ENCODE measurements at places on chromosomes 11 and 22.

- peak; percentile 83 for DNase-seq
Measured at GRCh38 chr22:44729391-44730021, 22.9 kb upstream of the ARHGAP8 start.

DNA sequence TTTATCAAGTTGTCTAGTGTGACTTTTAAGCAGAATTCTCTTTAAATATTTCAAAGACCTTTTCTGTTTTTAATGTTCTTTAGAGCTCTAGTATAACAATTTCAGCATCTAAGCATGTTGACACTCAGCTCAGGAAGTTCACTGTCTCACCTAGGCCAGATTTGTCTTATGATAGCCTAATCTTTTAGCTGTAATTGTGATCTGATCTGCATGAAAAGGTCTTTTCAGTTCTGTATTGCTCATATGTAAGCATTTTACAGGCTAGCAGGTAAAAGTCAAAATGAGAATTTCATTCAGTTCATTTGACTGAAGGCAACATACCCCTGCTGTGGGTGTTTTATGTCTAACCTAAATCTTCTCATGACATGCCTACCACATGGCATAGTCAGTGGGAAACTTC is 46.7 kb upstream of the SLC37A2 start:
- DNase-seq: no peak

DNA sequence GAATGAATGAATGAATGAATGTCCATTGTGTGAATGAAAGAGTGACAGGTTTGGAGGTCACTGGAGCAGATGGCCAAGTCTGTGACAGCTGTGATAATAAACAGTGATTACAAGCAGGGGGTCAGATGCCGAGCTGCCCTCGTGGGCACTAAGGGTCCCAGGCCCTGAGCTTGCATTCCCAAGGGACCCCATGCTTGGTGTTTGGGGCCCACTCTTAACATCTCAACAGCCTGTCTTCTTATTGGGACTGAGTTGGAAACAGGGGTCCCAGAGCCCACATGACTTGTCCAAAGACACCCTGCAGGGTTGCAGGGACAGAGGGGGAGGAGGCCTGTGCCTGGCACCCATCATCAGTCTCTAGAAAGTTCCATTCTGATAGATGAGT is 12.0 kb upstream of the ANO1 start:
- no peak for DNase-seq

DNA sequence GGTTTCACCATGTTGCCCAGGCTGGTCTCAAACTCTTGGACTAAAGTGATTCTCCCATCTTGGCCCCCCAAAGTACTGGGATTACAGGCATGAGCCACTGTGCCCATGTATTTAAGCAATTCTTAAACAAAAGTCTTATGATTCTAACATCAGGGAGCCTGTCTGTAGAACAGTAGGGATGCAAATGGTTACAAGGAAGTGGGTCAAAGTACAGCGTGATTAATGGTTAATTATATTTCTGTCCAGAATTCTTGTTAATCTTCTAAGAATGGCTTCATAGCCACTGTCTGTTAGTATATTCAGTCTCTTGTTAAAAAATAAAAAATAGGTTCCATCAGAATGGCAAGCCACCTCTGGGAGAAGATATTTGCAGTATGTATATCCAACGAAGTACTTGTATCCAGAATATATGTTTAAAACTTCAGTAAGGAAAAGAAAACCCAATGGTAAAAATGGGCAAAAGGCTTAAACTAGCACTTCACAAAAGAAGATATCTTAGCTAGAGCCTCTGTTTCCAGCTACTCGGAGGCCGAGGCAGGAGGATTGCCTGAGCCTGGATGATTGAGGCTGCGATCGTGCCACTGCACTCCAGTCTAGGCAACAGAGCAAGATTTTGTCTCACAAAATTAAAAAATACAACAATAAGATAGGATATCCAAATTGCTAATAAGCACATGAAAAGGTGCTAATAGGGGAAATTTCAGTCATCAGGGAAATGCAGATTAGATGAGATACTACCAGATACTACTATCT is 22.9 kb downstream of the ATG13 start:
- no peak for DNase-seq

- DNase-seq: no peak
Measured at GRCh38 chr22:20634560-20635226, 127.3 kb downstream of the MED15 start.

DNA sequence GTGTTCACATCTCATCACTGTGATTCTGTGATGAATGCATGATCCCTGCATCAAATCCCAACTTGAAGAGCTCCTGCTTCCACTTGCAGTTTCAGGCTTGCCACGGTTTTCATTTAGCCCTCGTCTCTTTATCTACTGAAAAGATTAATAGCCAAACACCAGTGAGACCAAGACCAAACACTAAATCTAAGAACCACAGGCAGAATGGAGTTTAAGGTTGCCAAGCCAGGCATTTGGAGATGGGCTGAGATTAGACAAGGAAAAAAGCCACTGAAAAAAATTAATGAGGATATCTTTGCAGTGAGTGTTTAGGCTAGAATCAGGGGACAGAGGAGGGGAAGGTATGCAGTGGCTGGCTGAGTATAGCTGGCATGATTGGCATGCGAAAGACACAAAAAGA is 227.2 kb upstream of the BLID start:
- no peak for DNase-seq

- no peak for DNase-seq
Measured at GRCh38 chr22:25829808-25830777, 88.1 kb downstream of the MYO18B start.

- peak; percentile 14 for DNase-seq
Measured at GRCh38 chr11:113876074-113876797, 864 bp upstream of the USP28 start.

- DNase-seq: peak; percentile 99
Measured at GRCh38 chr11:106021967-106022794, at the start of gene MSANTD4. TSS of gene MSANTD4 (minus strand) at chr11:106022240. CDS start at chr11:106010917, 11,323 bp downstream.

GRCh38 chr11:113289431-113290187 is 24.8 kb upstream of the TTC12 start:
- peak; percentile 31 for DNase-seq

- no peak for DNase-seq
Measured at GRCh38 chr22:44714703-44715350, 12.8 kb downstream of the PRR5 start.

GRCh38 chr22:39518996-39519680 is 1.2 kb upstream of the ATF4 start:
- DNase-seq: no peak

- DNase-seq: no peak
Measured at GRCh38 chr22:31647523-31648320, 14.3 kb downstream of the PISD start.

DNA sequence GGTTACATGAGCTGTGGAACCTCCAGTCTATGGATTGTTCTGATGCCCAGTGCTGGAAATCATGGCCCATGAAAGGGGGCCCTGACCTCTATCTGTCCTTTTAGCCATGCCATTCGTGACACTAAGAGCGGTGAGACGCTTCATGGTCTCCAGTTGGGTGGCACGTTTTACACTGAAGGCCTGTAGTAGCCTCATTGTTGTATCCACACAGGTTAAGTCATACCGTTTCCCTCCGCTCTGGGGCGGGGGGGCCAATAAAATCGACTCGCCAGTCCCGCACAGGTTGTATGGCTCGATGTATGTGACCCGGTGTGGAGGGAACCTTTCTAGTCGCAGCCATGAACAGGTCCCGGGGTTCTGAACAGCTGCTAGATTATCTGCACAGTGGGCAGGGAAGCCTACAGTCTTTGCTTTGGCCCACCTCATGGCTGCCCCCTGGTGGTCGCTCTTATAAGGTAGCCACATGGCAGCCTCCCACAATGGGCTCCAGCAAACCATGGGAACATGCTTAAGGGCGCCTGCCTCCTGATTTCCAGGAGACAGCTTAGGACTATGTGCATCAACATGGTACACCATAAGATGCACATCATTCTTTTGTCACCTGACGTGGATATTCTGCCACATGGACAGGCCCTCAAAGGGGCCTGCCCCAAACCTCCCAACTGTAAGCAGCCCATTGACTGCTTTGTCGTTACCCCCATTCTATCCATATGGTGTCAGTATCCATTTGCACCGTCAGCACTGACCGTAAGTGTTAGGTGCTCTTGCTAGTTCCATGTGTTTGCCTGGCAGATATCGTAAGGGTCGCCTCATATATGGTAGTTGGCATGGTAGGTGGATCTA is 19.7 kb upstream of the APOL3 start:
- DNase-seq: peak; percentile 75

DNA sequence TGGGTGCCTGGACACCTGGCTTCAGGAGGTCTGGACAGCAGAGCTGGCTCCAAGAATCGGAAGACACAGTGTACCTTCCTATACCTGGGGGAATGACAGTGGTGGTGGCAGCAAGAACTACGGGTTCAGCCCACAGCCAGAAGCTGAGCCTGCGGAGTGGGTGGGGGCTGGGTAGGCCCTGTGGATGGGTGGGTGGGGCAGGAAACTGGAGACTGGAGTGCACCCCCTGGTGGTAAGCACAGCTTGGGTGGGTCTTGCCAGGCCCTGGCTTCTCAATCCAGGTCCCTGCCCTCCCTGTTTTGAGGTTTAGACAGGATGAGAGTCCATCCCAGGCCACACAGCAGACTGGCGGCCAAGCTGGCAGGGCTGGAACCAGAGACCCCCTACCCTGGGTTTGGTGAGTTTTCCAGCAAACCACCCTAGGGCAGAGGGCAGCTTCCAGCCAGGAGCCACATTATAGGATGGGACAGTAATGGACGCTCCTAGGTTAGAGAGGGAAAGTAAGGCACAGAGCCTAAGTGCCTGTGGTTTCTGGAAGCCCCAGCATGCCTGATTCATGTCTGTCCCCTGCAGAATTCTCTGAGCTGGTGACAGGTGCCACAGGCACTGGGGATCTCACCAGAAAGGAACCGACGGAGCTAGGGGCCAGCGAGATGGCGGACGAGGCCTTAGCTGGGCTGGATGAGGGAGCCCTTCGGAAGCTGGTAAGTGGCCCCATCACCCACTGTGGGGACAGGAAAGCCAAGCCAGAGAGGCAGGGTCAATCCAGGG is 1.7 kb downstream of the SMTN start:
- DNase-seq: peak; percentile 84

DNA sequence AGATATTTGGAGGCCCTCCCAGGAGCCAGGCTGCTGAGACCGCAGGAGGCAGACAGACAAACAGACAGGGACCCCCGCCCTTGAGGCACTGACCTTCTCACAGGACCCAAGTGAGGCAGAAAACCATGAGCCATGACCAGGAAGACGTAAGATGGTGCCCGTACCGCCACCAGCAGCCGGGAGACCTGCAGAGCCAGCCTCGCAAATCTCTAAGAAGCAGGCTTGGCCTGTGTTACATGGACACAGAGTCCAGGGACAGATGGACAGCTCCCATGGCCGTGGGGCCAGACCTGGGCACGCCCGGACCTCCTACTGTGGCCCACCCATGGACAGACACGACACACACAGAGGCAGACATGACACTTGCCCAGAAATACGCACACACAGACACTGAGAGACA is 30.7 kb upstream of the TOLLIP start:
- no peak for DNase-seq

DNA sequence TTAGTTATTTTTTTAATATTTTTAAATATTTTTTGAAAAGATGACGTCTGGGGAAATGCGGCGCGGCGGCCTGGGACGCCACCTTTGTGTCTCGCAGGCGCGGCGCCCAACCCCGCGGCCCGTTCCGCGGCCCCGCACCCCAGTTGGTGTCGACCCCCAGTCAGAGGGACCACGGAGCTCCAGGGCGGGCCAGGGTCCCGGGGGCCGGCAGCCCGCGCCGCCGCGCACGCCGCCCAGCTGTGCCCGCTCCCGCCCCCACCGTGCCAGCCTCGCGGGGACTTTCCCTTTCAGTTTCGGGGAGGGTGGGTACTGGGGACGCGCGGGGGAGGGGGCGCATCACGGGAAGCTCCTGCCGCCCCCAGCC is 1.6 kb downstream of the CCND1 start:
- DNase-seq: peak; percentile 51

DNA sequence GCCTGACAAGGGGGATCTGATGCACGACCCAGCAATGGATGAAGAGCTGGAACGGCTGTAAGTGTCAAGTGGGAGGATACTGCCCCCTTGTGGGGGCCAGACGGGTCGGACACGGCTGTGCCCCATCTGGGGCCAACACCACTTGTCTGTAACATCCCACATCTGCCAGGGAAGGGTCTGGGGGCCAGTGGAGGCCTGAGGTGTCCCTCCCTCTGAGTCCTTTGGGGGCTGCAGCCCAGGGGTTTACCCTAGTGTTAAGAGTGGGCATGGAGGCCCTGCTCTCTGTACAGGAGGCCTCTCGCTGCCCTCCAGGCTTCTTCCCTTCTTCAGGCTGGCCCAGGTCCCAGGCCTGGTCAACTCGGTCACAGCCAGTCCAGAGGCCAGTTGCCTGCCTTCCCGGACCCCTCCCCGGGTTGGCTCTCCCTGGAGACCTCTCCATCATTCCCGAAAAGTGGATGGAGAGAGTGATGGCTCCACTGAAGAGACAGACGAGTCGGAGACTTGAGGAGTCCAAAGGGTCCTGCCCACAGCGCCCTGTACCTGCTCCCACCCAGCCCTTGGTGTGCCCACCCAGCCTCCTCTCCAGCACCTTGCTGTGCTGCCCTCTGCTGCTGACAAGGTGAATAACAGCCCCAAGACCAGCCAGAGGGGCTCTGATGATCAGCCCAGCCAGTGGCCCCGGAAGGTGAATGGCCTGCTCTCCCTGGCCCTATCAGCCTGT is 15.4 kb downstream of the ARFGAP2 start:
- peak; percentile 81 for DNase-seq

GRCh38 chr11:113188371-113188834 is 126.0 kb upstream of the TTC12 start:
- peak; percentile 1 for DNase-seq

DNA sequence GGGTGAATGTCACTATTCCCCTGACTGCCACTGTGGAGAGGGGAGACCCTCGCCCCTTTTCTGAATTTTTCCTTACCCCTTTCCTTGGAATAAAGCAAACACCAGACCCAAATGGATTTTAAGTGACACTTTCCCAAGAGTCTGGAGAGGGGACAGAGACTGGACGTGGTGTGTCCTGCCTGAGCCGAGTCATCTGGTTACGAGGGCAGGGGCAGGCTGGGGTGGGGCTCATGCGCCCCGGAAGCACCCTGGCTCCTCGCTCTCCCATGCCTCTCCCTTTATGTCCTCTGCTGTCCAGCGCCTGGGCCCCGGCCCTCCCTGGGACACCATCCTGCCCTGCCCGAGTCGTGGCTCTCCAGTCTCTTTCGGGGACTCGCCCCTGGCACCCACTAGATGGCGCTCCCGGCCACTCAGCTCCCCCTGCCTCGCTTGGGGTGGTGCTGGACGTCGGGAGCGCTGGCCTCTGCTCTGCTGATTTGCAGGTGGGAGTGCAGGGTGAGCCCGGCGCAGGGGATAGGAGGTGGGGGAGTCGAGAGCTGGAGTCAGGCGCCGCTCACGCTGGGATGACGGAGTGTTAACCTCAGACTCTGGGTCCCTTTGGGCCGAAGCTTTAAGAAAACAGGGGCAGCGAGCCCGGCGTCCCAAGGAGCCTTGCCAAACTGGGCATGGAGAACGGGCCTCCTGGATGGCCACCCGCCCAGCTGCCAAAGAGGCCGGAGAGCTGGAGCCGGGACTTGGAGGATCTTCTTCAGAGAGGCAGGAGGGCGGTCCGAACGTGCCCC is 89.8 kb downstream of the RPS6KA4 start:
- peak; percentile 68 for DNase-seq

GRCh38 chr11:38384568-38384967 is 1786.5 kb upstream of the RAG2 start:
- no peak for DNase-seq

- peak; percentile 17 for DNase-seq
Measured at GRCh38 chr22:30806391-30806861, 111.8 kb downstream of the OSBP2 start.

- DNase-seq: no peak
Measured at GRCh38 chr11:45102361-45102809, 44.1 kb upstream of the PRDM11 start.
